Karpas-422 (cell line): ENCODE measurements at places on chromosomes 6 and 20.
A peak's percentile ranks its signal among the peaks of the same experiment; 100 is the strongest.

- DNase-seq, result no peak
These were observed 215.5 kb downstream of the ADGB start for GRCh38 chr6:146814148-146814750.

DNA sequence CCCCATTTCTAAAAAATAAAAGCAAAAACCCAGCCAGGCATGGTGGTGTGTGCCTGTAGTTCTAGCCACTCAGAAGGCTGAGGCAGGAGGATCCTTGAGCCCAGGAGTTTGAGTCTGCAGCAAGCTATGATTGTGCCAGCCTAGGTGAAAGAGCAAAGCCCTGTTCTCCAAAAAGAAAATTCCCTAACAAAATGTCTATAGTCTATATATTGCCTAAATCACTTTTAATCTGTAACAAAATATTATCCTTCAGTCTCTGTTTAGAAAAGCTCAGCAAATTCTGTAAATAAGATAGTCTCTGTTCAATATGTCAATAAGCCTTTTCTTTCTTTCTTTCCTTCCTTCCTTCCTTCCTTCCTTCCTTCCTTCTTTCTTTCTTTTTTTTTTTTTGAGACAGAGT lies 75.8 kb upstream of the ZFP64 start:
- no peak for DNase-seq

DNA sequence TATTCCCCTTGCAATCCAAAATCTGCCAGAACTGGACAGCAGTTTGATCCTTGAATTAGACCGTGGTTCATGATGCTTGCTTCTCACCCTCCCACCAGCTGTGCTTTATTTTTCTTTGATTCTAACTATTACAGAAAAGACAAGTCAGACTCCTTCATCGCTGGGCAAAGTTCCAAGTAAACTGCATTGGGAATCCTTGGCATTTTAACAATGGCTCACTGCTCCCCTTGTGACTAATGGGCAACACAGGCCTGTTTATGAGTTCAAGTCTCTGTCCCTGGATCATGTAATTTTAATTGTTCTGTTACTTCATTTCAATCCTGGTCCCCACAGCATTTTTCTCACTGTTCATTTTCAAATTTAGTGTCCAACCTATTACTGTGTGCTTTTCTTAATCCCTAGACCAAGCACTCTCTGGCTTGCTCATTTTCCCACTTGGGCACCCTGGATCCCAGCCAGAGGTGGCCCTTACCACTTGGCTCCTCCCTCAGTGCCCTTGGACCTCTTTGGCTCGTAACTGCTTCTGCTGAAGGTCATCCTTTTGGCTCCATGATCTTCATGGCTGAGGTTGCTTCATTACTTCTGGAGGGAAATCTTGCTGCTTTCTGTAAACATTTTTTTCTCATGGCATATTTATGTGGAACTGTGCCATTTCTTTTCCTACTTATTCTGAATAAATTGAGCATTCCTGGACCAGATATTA lies 32.8 kb downstream of the PSMB9 start:
- no peak for DNase-seq

DNA sequence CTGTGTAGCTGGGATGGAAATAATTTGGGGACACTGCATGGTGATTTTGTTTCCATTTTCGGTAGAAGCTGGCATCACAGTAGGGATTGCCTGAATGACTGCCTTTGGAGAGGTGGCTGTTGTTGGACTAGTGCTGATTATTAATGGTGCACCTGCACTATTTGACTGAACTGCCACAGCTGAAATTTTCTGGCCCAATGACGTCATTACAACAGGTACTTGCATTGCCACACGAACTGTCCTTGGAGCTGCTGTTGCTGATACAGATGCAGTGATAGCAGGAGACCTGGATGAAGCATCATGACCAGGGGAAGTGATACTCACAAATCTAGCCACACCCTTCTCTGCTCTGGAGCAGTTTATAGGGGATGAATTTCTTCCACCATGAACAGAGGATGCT lies 95.6 kb upstream of the FOXC1 start:
- DNase-seq, result no peak

DNA sequence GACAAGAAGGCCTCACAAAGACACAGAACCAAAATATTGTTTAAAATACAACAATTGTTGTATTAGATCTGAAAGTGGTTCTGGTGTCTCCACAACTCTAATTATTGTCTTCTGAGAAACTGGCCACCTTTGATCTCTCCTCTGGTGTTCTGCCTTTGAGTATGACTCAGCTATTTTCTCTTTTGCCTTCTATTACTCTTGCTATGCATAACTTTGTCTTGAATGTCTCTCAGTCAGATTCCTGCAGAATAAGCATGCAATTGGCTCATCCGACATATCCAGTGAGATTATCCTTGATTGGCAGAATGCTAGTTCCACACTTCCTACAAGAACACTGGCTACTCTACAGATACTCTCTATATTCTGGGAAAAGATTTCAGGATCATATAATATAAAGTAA lies 14.3 kb upstream of the EPM2A start:
- DNase-seq, result no peak

DNA sequence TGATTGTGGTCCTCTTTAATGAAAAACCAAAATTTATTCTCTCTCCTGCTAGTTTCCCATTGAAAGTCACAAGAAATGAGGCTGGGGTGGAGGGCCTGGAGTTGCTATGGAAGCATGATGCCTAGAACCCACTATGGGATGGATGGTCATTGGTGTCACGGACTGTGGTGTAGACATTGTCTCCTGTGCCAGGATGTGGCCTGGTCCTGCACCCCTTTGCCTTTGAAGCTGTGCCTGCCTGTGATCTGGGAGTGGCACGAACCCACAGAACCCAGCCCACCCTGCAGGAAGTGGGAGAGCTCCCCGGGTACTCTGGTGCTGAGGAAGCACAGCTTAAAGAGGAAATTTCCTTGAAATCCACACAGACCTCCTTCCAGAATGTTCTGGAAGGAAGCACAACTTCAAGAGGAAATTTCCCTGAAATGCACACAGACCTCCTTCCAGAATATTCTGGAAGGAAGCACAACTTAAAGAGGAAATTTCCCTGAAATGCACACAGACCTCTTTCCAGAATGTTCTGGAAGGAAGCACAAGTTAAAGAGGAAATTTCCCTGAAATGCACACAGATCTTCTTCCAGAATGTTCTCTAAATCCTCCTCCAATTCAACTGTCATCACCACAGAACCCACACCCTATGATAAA lies 105.6 kb downstream of the CDH26 start:
- no peak for DNase-seq

GRCh38 chr6:126227833-126228702 lies 111.8 kb upstream of the CENPW start:
- no peak for DNase-seq

GRCh38 chr20:37598575-37599342 lies 71.1 kb upstream of the BLCAP start:
- no peak for DNase-seq

DNA sequence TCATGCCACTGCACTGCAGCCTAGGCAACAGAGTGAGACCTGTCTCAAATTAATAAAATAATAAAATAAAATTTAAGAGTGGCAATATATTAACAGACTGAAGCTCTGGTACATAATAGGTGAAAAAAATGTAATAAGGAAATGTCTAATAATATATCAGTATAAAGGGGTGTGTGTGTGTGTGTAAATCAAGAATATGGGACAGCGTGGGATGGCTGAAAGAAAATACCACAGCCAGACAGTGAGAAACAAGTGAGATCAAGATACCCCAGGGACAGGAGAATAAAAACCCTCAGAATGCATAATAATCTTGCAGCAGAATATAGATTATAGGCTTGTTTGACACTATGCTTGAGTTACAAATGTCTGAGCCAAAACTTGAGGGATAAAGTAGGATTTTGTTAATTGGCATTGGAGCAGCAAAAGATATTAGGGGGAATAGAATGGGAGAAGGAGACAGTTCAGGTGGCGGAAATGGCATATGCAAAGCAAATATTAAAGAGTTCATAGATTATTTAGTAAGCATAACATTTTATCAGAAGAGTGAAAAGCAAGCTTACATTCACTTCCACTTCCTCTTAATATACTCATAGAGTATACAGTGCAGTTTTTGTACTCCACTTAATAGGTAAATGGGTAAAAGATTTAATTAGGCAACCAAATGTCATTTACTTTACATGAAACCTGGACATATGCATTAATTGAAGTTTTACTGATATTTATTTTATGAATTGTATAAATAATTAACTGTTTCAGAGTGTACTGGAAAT lies 398.5 kb upstream of the GJE1 start:
- no peak for DNase-seq

DNA sequence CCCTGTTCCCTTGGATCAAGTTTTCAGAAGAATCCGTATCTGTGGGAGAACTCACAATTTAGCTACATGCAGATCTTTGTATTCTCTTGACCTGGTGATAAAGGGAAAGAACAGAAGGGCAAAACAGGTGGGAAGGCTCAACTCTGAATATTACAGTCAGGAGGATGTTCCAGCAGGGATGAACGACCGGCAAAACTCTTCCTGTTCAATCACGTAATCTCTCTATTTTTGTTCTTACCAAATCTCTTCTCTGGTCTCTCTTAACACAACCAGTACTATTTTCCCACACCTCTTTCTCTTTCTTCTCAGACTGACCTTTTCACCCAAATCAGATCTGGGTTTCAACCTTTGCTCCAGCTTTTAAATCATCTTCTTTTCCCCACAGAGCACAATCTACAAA lies 371.4 kb downstream of the BTBD9 start:
- no peak for DNase-seq

GRCh38 chr6:7939184-7939863 lies 28.7 kb upstream of the TXNDC5 start:
- DNase-seq, result no peak

GRCh38 chr6:152750694-152751093 lies at the start of gene VIP:
Gene VIP (plus strand): TSS chr6:152750797. CDS start chr6:152752178, 1,381 bp downstream.
- peak; percentile 55 for DNase-seq

GRCh38 chr6:39189915-39190544 lies 39.2 kb downstream of the KCNK5 start:
- peak; percentile 74 for DNase-seq

GRCh38 chr6:1287103-1287591 lies 24.8 kb upstream of the FOXQ1 start:
- no peak for DNase-seq

- no peak for DNase-seq
These were observed 32.7 kb upstream of the MANEA start for GRCh38 chr6:95544517-95545225.

- DNase-seq, result no peak
These were observed 48.0 kb upstream of the PTPN1 start for GRCh38 chr20:50462093-50462690.

DNA sequence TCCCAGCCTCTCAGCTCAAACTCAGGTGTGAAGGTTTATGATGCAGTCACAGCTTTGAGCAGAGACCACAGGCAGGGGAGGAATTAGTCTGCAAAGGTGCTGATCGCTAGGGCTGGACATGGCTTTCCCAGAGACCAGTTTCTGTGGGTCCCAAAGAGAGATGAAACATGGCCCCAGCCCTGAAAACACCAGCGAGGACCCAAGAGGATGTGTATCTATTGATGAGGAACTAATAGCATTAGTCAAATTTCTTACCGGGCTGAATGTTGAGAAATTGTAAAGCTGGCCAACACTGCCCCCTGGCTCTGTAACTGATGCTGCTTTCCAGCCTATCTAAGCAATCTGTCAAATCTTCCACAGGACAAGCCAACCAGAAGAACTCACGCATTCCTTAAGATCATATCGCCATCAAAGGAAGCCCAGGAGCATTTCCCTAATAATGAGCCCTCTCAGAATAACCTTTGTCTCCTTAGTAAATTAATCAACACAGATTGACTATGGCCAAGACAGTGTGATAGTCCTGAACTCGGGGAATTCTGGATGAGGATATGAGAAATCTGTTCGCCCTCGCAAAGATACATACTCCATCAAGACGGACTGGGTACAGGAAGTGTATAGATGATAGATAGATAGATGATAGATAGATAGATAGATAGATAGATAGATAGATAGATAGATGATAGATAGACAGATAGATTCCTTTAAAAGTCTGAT lies 7.8 kb upstream of the ACSS1 start:
- peak; percentile 91 for DNase-seq

DNA sequence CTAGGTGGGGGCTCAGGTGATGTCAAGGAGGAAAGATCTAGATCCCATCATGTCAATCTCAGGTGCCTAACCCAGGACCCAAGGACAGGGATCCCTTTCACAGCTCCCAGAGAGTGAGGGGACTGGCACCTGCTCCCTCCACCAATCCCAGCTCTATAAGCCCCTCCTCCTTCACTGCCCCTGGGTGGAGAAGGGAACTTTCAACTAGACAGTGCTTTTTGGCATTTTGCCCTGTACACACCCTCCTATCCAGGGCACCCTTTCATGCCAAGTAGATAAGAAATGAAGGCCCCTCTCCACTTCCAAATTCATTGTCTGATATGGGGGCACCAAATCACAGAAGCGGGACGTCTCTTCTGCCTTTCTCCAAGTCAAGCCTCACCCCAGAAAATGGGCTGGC lies 61.6 kb downstream of the MDGA1 start:
- no peak for DNase-seq

DNA sequence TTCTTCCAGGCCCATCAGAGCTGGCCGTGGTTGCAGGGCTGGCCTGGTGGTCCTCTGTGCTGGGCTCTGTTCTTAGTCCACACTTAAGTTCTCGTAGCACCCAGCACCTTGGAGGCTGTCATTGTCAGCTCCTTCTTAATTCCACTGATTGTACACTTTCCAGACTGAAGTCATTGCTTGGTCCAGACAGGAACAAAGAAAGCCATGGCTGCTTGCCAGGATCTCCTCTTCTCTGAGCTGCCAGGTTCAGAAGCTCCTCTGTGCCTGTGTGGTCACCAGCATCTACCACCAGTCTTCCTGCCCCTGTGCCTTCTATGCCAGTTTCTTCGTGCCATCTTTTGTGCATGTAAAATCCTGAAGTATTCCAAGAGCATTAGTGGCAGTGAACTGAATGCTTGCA lies 39.5 kb upstream of the PCMTD2 start:
- DNase-seq, result no peak

DNA sequence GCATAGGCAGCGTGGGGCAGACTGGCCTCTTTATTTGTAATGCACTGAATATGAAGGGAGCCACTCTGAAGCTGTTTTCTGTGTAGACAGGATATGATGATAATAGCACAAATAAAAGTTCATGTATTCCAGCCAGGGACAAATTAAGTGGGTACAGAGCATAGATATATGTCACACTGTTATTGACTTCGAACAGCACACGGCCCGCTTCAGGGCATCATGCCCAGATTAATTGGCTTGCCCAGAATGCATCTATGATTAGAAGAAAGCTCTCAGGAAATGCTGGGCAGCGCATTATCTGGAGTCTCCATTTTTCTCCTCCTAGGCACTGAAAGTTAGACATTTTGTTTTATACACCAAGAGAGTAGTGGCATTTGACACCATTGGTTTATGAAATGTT lies 26.3 kb upstream of the SASH1 start:
- DNase-seq, result no peak

DNA sequence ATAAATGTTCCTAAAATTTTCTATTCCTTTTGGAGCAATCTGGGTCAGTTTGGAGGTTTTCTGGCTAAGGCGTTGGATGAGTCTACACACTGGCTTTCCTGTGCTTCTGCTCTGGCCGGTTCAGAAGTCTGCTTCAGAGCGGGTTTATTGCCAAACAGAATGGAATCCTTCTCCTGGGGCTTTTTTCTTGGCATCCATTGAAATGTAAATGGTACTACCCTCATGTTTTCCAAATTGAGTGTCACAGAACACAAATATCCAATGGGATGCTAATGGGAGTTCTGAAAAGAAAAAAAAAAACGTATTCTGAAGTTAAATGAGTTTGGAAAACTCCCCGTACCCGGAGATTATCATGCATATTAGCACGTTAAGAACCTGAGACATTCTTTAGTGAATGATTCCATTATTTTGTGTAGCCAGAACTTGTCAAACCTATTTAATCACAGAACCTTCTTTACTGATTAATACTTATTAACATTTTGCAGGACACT lies 930.3 kb downstream of the QKI start:
- no peak for DNase-seq
